ENCODE measurements at places on chromosomes 13 and 19.

GRCh38 chr13:45402641-45403040 is 15.5 kb downstream of the SLC25A30 start:
- DNase-seq: no peak

DNA sequence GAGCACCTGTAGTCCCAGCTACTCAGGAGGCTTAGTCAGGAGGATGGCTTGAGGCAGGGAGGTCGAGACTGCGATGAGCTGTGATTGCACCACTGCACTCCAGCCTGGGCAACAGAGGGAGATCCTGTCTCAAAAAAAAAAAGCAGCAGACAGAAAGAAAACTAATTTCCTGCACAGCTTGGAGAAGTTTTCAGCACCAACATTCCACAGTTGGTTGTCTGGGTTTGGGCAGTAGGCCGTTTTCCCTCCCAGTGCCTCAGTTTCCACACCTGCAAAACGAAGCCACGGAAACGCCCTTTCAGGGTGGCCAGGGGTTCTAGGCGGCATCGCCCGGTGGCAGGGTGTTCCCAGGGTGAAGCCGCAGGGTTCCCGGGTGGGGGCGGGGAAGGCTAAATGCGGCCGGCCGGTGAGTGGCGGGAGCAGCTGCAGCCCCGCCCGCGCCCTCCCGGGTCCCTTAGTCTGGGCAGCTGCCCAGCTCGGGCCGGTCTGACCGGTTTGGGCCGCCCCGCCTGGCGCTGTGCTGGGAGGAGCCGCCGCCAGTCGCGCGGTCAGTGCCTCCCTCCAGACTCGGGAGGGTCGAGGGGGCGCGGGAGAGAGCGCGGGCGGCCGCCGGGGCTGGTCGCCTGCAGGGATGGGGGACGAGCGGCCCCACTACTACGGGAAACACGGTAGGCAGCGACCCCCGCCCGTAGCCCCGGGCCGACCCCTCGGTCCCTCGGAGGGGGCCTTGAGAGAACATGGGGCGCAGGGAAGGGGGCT is at the start of gene SLC44A2:
SLC44A2 (plus strand) TSS at position 551 of the 759 bp plus-strand sequence; CDS start at position 632, 81 bp downstream.
- no peak for DNase-seq

- no peak for DNase-seq
These were observed 7.9 kb upstream of the PVR start for GRCh38 chr19:44635581-44636438.

- DNase-seq: no peak
These were observed 316.2 kb upstream of the KLHL1 start for GRCh38 chr13:70424428-70424827.

DNA sequence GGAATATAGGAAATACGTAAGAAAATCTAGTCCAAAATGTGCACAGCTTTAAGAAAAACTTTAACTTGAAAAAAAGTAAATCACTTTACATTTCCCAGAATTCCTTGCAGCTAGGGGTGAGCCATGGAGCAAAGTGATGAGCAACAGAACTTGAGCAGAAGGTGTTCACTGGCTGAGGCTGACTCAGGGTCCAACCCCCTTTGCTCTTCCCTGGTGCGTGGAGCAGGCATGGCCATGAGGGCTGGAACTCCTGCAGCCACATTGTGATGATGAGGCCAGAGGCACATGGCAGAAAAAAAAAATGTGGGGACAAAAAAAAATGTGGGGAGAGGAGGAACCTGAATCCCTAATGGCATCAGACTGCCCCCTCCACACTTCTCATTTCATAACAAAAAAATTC is 9.9 kb upstream of the PLA2G4C start:
- no peak for DNase-seq

Data from activated CD4-positive, alpha-beta T cell treated with anti-CD3 and anti-CD28 coated beads, Interleukin-2, amount 50 U/mL, for 1 hour (primary cell).